Left ventricle myocardium inferior (tissue), 1 donor: ENCODE measurements at places on chromosomes 7 and 10. TPM values are rescaled to one million over a fixed set of nuclear protein-coding genes. Genes with fewer than 3 reads are reported as not detected.

CALCR gene
- total RNA-seq, result 0.08 TPM

- H3K27ac ChIP-seq, result no peak overlapping the region
- H3K27me3 ChIP-seq, result no peaks in the 10 kb centered on the region
- no peak overlapping the region for H3K4me3 ChIP-seq
- H3K36me3 ChIP-seq, result no peaks in the 10 kb centered on the region
These were observed 299.1 kb upstream of the IGFBP3 start for GRCh38 chr7:46220066-46220630.

DNA sequence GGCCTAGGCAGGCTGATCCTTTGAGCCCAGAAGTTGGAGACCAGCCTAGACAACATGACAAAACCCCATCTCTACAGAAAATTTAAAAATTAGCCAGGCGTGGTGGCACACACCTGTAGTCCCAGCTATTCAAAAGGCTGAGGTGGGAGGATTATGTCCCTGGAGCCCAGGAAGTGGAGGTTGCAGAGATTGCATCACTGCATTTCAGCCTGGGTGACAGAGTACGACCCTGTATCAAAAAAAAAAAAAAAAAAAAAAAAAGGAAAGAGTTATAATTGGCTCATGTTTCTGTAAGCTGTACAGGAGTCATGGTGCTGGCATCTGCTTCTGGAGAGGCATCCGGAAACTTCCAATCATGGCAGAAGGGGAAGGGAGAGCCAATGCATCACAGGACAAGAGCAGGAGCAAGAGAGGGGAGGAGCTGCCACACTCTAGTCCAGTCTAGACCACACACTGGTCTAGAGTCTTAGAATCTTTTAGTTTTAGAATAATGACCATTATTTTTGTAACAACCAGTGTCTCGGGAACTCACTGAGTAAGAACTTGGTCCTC lies 16.8 kb downstream of the DOCK1 start:
- no peak overlapping the region for H3K4me3 ChIP-seq
- no peaks in the 10 kb centered on the region for H3K27me3 ChIP-seq
- H3K4me1 ChIP-seq, result peaks cover 41% of the 10 kb centered on the region
- no peak overlapping the region for H3K27ac ChIP-seq

DNA sequence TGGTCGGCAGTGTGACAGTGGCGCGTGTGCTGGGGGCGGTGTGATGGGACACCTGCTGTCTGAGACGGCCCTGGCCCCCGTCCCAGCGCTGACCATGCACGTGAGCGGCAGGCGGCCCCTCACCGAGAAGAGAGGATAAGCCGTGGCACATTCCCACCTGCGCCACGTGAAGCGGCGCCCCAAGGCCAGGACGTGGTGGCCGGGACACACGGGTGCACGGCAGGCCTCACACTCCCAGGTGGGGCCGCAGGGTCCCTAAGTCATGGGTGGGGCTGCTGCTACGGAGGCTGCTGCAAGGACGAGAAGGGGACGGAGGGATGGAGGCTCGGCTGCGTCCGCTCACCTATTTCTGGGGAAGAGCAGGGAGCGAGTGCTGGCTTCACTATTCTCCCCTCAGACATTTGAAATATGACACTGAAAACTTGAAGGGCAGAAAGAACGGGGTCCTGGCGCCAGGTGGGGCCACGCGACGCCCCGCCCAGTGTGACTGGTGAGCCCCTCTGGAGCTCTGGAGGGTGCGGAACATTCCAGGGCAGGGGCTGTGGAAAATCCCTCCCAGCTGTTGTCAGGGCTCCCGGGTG lies 7.5 kb downstream of the CYP2W1 start:
- H3K36me3 ChIP-seq, result no peaks in the 10 kb centered on the region
- peaks cover 42% of the 10 kb centered on the region for H3K27me3 ChIP-seq
- DNase-seq, result no peak
- H3K27ac ChIP-seq, result no peak overlapping the region
- H3K4me1 ChIP-seq, result peaks cover 27% of the 10 kb centered on the region
- H3K4me3 ChIP-seq, result no peak overlapping the region

DNA sequence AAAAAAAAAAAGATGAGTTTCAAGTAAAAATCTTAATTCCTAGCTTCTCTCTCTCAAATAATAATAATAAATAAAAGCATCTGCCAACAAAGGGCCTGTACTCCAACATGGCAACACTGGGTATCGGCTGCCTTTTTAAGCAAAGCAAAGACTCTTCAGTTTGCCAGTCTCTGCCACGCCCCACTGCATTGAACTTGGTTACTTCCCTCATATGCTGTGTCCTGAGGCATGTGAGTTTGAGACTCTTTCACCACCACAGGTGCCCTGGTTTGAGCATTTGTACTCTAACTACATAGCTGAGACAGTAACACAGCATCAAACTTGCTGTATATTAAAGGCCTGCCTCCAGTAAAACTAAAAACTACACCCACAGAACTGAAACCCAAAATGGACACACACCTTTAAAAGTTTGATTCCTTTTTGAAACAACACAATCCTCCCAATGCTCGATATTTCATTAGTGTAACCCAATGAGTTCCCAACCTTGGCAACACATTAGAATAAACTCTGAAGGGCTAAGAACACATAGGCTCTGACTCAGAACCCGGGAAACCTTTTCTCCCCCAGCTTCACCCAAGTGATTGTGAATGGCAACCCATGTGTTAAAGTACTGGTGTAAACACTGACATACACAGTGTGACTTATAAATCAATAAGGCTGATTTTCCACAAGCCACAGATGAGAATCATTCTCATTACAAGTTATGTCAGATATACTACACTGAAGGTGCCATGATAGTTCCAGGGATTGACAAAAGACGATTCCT lies 12.0 kb downstream of the JAZF1 start:
- DNase-seq, result no peak
- no peaks in the 10 kb centered on the region for H3K36me3 ChIP-seq
- peaks cover 76% of the 10 kb centered on the region for H3K4me1 ChIP-seq
- H3K27ac ChIP-seq, result no peak overlapping the region
